ENCODE measurements at places on chromosomes 3 and 15.

DNA sequence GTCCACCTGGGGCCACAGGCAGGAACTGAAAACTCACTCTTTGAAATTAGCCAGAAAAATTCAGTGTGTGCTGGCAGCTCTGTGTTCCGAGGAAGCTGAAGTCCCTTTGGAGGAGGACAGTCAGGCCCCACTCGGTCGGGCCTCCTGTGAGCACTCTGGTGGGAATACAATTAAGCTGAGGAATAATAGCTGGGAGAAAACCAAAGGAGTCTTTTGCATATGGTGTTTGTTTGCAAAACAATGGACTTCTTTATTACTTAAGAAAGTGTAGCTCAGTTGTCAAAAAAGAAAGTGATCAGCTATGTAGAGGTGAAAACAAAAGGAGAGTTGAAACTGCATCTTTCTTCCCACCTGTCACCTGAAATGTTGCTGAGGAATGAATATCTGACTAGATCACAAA is 202.5 kb downstream of the MEIS2 start:
- no peak for ATAC-seq

DNA sequence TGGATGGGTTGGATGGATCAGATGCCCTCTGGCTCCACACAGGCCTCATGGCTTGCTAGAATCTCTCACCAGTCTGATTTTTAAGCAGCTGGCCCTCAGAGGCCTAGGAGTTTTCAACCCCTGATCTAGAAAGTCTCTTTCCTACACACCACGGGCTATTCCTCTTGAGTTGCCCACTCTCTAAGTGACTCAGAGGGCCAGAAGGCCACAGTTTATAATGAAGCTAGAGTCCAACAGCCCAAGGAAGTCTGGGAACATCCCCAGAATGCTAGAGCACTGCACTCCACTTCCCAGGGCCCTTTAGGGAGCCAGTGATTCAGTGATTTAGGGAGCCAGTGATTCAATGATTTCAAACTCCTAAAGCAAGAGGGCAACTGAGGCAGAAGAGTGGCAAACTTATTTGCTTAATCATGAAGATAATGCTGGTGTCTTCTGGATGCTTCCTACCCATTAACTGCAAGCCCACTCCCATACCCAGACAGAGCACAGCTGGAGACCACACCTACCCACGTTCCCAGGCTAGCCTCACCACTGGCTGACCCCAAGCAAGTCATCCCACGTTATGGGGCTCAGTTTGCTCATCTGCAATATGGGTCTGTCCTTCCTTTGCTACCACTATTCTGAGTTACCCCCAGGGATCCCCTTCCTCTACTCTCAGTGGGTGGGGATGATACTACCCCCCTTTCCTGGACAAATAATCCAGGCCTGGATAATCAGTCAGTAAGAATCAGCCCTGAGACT is 36.7 kb downstream of the ABTB1 start:
- no peak for ATAC-seq

DNA sequence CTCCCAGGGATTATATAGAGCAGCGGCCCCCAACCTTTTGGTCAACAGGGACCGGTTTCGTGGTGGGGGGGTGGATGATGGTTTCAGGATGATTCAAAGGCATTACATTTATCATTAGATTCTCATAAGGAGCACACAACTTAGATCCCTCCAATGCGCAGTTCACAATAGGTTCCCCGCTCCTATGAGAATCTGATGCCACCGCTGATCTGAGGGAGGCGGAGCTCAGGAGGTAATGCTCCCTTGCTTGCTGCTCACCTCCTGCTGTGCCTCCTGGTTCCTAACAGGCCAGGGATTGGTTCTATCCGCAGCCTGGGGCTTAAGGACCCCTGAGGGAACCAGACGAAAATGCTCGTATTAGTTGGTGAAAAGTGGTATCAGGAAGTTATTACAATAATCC is 1.3 kb upstream of the HACD2 start:
- ATAC-seq = no peak

- ATAC-seq = no peak
These were observed 23.1 kb downstream of the ALPK3 start for GRCh38 chr15:84840255-84840654.

- no peak for ATAC-seq
These were observed 72.2 kb downstream of the MECOM start for GRCh38 chr3:169591159-169591951.

DNA sequence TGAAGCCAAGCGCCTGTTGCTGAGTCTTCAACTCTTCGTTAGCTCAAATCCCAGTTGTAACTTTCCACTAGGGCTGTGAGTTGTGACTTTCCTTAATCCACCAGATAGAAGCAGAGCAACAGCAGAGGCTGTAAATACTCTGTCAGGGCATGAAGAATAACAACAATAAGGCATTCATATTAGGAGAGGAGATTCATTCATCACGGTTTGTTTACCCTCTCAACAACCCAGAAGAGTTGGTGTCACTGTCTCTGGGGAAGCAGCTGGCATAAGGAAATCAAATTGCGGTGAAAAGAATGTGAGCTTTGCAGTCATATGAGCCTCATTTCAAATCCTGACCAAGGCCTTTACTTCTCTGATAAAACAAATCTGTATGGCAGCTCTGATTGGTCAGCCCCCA is 184.8 kb downstream of the SHQ1 start:
- no peak for ATAC-seq

Measured in gastroesophageal sphincter (tissue), 4 donors.